ENCODE measurements at places on chromosomes 6 and 20.

GRCh38 chr6:91299544-91300491 is 712.9 kb upstream of the MAP3K7 start:
- DNase-seq, result no peak

DNA sequence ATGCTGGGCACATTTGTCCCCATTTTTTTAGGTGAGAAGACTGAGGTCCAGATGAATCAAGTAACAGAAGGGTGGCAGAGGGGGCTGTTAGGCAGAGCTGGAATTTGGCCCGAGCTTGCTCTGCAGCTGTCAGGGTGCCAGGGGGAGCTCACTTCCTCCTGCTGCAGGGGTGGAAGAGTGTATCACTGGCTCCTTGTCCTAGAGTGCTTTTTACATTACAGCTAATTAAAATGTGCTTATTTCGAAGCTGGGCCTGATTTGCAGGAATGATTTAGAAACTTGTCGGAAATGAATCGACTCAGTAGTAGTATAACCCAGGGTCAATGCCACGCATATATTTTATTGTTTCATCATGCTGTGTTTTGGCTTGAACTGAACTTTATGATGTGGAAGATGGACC is 11.1 kb downstream of the TOX2 start:
- DNase-seq, result peak; percentile 31

- DNase-seq, result no peak
Observed at GRCh38 chr6:20770773-20771172, 236.5 kb downstream of the CDKAL1 start.

DNA sequence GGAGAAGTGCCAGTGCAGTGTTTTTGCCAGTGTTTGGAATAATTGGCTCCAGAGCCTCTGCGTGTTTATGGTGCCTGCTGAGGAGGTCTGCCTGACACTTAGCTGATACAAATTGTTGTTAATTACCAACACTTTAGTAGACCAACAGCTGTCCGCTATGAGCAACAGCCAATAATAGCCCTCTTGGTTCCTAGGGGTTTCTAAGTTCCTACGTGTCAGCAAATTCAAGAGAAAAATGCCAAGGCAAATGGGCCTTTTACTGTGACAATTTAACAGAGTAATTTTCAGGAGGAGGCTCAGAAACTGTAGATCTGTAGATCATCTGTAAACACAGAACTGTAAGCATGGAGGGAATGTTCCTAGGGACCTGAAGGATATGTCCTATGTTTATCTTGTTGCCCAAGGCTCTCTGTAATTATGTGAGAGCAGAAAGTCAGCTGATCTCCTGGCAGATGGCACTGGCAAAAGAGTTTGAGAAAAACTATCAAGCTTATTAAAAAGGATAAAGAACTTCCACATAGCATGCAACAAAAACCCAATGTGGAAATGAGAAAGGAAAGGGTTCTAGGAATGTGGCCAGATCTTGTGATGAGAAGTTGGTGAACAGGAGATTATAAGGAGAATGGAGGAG is 157.7 kb downstream of the GJA1 start:
- DNase-seq, result no peak

DNA sequence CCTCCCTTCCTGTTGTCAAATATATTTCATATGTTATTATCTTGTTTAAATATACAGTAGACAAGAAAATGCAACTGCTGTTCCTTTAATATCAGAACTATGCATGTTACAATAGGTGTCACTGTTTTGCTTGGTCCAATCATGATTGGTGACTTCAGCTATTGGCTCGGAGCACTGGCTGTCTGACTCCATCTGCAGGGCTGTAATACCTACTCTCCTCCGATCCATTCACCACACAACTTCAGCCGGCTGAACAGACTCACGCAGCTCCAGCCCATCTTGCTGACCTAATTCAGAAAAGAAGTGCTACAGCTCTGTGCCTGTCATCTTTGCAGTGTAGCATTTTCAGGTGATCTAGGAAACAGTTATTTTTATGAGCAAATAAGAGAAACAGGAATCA is at the start of gene BTBD3:
Gene BTBD3, plus strand, starts transcription at position 231 of the 400 bp plus-strand sequence. CDS start 383 bp downstream, outside the sequence.
- DNase-seq, result peak; percentile 76

DNA sequence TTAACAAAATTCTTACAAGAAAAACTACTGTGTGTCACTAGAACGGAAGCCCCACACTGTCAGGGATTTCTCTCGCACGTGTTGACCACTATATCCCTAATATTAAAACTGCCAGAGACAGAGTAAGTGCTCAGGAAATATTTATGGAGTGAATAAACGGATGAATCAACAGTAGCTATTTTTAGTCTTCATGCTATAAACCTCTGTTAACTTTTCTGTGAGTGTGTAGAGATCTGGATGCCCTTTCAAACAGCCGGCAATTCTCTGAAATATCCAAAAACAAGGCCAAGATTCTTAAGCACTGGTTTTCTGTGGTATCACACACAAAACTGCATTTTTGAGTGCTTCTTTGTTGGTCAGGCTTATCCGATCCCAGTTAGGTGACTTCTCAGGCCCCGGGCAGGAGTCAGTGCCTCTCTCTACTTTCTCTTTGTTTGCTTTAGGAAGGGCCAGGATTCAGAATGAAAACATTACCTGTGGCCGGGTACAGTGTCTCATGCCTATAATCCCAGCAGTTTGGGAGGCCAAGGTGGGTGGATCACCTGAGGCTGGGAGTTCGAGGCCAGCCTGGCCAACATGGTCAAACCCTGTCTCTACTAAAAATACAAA is 15.7 kb downstream of the ATP9A start:
- DNase-seq, result no peak

- no peak for DNase-seq
Observed at GRCh38 chr6:170405311-170405975, 98.9 kb downstream of the FAM120B start.

- DNase-seq, result no peak
Observed at GRCh38 chr6:118980063-118980462, 45.1 kb upstream of the MCM9 start.

GRCh38 chr6:28782113-28782673 is 141.6 kb downstream of the TRIM27 start:
- no peak for DNase-seq

DNA sequence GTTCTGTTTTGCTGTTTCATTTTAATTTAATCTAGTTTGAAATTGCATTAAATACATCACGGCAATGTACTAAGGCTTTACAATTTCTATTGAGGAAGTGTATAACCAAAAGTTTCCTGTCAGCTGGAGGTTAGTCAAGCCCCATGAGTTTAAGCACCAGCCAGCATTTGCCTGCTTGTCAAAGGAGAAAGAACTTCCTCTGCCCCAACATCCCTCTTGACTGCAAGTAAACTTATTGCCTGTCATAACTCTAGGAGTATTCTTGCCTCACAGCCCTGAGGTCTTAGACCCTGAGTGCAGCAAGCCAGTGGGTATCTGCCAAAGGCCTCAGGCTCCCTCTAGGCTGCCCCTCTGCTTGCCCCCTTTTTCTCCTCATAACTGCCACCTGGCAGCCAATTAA is 106.7 kb upstream of the INSM1 start:
- DNase-seq, result no peak

- DNase-seq, result no peak
Observed at GRCh38 chr6:69146385-69146784, 511.3 kb downstream of the ADGRB3 start.

DNA sequence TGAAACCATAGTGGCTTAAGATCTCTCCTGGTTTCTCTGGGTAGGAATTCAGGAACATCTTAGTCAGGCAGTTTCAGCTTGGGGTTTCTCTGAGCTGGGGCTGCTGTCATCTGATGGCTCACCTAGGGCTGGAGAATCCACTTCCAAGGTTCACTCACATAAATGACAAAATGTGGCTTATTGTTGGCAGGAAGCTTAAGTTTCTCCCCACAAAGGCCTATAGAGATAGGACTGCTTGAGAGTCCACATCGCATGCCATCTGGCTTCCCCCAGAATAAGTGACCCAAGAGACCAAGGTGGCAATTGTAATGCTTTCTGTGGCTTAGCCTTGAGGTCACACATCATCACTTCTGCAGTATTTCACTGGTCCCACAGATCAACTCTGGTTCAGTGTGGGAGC is 131.4 kb downstream of the EDN1 start:
- no peak for DNase-seq

GRCh38 chr20:20548527-20549266 is 163.7 kb downstream of the RALGAPA2 start:
- DNase-seq, result no peak

DNA sequence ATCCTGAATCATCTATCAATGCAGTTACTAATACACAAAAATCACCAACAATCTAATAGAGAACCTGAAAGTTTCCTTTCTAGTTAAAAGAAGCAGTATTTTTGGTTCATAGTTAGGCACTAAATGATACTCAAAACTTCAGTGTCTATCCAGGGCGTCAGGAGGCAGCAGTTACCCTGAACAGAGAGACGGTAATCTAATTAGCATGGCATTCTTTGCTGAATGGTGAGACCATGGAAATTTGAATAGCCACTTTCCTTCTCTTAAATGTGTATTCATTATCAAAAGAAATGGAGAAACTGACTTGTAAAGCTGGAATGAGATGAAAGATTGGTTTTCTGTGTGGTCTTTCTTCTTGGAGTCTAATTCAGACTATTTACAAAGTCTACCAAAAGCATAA is 146.6 kb upstream of the BMP5 start:
- no peak for DNase-seq

- no peak for DNase-seq
Observed at GRCh38 chr20:14761903-14762302, 424.5 kb upstream of the FLRT3 start.

DNA sequence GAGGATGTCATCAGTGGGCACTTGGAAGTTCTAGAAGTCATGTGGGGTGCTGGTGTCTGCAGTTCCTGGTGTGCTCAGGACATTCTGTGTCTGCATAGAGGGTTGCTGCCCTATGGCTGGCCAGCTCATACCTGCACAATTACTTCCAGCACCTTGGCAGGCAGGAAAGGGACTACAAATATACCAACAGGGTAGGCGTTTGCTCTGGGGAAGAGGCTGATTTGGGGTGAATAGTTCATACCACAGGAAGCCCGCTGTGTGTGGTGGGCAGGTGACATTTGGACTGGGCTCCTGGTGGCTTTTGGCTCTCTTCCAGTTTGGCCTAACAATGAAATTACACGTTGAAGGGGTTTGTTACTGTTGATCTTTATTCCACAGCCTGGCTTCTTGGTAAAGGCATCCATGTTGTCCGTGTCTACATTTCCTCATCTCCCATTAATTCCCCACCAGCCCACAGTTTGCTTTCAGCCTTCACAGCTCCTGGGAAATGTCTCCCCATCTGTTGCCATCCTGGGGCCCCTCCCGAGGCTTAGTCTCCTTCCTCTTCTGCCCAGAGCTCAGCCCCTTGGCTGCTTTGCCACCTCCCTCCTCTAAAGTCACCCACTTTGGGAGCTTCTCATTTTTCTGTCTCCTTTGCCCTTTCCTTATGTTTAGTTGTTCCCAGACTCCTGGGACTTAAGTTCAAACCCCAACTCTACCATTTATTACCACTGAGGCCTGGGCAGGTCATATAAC is 88.1 kb downstream of the RSPH3 start:
- no peak for DNase-seq

DNA sequence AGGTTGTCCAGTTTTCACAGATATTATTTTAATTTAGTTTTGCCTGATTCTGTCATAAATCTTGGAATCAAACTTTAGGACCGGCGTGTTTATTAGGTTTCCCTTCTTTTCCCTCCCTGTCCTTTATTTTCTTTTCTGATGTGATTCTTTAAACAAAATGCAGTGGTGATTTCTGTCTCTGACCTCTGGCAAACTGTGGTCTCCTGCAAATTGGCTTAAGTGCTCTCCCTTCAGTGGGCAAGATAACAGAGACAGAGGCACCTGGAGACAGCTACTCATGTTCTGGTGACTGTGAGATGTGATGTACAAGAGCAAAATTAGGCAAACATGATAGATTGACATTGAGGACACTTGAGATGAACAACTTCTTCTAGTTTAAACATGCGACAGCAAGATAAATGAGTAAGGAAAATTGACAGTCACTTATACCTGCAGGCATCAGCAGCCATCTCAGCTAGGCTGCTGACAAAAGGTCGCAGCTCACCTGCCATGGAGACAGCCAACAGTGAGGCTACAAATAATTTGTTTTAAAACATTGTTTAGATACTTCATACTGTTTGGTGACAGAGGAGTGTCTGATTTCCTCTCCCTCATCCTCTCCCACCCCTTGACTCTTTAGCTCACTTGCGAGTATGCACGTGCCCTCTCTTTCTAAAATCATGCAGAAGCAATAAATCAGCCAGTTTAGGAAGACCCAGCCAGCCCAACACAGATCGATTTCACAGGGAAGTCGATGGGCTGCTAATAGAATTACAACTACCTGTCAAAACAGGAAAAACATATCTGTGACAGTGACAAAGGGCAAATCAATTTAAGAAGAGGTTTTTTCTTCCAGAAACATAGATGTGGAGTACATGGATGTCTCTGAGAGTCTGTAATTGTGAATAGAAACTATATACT is 63.4 kb upstream of the MAP3K7 start:
- DNase-seq, result no peak

GRCh38 chr6:164152611-164153010 is 738.1 kb downstream of the QKI start:
- DNase-seq, result no peak

- no peak for DNase-seq
Observed at GRCh38 chr6:110359556-110359955, 1.4 kb upstream of the METTL24 start.

DNA sequence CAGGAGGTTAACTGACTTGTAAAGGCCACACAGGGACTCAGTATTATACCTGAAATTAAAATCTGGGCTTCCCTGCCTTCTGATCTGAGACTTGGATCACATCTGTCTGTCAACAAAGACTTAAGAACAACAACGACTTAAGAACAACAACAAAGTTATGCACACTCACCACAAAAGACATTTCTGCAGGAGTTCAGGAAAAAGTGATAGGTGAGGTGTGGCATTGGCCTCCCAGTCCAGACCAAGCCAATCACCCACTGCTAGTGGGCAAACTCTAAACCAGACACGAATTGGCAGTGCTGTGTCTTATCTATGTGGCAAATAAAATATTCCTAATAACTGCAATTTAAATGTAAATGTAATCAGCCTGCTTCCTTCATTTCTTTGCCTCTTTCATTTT is 61.3 kb downstream of the PRDM1 start:
- DNase-seq, result no peak

DNA sequence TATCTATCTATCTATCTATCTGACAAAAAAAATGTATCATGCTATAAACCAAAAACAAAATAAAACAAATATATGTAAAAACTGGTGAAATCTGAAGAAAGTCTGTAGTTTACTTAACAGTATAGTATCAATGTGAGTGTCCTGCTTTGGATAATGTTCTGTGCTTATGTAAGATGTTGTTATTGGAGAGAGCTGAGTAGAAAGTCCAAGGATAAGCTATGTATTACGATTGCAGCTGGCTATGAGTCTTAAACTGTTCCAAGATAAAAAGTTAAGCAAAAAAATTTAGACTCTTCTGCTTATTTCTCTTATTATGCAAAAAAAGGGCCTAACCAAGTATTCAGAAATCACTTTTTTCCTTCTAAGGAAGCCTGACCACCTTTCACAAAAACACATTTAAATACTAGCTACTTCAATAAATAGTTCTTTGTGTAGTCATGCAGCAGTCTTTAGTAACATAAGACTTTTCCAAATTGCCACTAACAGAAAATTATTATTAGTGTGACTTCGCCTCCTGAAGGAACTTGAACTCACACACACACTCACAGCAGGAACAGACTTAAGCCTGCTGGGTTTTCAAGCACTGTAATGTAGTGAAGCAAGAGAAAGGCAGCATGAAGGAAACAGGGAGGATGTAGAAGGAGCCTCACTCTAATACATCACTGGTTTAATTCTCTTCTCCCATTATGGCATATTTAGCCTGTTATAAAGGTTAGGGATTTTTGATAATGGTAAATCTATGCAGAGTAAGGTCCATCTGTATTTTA is 265.8 kb upstream of the GJE1 start:
- DNase-seq, result no peak

Measured in head of caudate nucleus (tissue), 42 donors.